ENCODE measurements at places on chromosomes 6 and 20.

- no peak for DNase-seq
These were observed 88.1 kb downstream of the TNFRSF21 start for GRCh38 chr6:47221565-47221964.

- DNase-seq, result no peak
These were observed 864.2 kb downstream of the KIF16B start for GRCh38 chr20:15708984-15709598.

DNA sequence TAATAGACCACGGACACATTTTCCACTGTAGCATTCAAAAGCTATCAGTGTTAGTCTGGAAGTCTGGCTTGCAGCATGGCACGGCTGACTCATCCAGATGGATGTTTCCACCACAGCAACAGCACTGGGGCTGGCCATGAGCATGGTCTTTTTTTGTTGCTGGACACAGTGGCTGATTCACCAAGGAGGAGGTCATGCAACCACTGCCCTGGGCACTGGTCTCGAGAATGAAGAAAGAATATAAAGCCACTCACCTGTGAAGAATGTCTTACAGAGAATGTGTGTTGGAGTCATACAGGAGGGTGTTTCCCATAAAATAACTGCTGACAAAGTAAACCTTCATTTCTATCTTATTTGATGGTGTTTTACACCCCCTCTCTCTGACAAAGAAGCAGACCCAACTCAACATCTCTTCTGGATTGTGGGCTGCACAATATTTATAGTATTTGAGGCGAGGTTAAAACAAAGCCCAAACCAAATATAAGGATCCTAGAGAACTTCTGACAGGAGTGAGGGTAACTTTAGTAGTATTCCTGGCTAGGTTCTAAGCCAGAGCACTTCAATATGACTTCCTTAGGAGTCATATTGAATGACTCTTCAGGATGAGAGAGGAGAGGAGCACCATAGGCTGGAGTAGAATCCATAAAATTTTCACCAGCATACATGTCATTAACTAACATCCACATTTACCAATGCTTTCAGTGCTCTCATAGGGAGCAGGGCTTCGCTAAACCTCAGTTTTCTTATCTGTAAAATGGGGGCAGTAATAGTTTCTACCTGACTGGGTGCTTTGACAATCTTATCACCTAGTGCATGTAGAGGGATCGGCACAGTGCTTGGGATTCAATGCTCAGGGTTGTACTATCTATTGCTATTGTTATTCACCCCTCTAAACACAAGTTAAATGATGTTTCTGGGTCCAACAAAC lies 121.4 kb downstream of the KIF13A start:
- DNase-seq, result peak; percentile 98

GRCh38 chr6:89205819-89206218 lies 11.3 kb downstream of the GABRR1 start:
- no peak for DNase-seq

- DNase-seq, result peak; percentile 83
These were observed 21.0 kb upstream of the IFNGR1 start for GRCh38 chr6:137240168-137240567.

DNA sequence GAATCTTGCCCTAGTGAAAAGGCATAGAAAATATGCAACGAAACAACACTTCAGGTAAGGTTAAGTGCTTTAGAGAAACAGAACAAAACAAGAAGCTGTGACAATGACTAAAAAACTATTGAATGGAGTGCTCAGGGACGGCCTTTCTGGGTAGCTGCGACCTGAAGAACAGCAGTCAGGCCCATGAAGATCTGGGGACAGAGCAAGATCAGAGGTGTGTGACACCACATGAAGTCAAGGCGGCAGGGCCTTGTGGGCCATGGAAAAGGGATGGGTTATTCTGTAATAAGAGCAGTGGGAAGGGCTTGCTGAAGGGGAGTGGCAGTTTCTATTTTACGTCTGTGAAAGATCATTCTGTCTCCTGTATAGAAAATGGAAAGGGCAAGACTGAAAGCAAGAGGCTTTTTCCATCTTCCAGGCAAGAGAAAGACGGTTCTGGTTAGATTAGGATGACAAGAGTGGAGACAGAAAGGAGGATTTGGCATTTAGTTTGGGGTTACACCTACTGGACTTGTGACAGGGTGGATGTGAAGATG lies 5.1 kb downstream of the UBE2V1 start:
- no peak for DNase-seq

DNA sequence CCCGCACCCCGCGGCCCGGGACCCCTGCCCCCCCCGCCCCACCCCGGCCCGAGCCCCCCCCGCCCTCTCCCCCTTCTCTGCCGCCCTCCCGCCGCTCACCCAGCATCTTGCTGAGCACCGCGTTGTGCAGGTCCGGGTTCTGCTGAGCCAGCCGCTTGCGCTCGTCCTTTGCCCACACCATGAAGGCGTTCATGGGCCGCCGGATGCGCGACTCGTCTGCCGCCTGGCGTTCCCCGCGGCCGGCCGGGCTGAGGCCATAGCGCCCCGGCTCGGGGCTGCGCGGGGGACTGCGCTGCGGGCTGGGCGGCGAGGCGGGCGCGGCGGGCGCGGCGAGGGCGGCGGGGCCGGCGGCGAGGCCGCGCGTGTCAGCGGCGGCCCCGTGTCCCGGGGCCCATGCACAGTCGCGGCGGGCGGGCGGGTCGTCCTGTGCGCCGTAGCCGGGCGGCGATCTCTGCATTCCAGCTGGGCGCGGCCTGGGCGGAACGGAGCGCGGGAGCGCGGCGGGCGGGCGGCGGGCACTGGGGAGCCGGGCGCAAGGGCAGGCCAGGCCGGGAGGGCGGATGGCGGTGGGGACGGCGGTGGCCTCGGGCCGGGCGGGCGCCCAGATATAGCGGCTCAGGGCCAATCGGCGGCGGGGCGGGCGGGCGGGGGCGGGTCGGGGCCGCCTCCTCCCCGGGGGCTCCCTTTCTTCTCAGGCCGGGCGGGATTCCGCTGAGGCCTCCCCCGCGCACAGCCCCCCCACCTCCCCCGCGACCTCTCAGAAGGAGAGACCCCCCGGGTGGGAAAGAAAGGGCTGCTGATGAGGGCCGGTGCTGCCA lies at the start of gene SOX18:
SOX18 (minus strand) TSS at position 580 of the 818 bp plus-strand sequence; CDS start at position 457, 123 bp downstream.
- no peak for DNase-seq

DNA sequence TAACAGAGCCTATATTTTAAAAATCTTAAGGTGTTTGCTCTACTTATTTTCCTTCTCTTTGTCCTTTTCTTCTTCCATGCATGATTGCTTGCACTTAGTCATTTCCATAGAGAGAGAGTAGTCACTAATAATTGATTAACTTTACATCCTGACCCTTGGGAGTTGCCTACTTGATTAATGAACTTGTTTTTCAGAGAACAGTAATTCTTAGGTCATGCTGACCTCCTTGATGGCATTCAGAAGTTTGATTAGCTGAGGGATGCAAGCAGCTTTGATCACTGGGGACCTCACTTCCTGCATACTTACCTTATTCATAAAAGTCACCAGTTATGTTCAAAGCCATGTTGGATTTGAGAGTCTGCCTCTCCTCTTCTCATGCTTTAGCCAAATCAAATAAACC lies 715.6 kb upstream of the ID4 start:
- DNase-seq, result no peak

DNA sequence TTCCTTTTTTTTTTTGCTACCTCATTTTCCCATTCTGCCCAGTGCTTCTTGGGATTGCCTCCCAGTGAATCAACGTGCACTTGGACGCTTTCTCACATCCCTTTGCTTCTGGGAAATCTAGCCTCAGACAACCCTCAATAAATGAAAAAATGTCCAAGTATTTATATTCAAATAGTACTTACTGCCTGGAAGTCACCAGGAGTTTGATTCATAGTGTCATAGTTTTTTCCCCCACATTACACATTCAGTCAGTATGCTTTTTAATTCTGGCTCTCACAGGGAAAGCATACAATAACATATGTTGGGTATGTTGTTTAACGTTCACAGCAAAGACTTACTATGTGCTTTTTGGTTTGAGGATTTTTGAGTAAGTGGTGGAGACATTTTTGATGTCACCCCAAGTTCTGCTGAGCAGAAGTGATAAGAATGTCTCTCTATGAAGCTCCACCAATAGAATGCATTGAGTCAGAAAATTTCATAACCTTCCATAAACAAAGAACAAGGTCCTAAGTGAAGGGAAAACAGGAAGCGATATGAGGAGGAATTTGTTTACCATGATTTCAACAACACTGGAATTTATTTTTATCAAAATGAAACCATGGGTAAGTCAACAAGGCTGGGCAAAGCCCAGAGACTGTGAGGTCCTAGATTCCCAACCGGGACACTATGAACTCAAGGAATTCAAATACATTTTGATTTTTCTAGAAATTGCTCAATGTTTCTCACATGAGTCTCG lies 301.2 kb upstream of the BMP2 start:
- DNase-seq, result no peak
